ENCODE measurements at places on chromosomes 7 and 10. TPM values are rescaled to one million over a fixed set of nuclear protein-coding genes. Genes with fewer than 3 reads are reported as not detected.

ZDHHC4 gene
- 83.4 TPM for total RNA-seq

GRCh38 chr7:71308096-71308495, 176.2 kb downstream of the GALNT17 start:
- H3K4me1 ChIP-seq = peaks cover 2% of the 10 kb centered on the region
- H3K36me3 ChIP-seq = no peaks in the 10 kb centered on the region
- no peak overlapping the region for H3K27ac ChIP-seq
- no peak for DNase-seq

DNA sequence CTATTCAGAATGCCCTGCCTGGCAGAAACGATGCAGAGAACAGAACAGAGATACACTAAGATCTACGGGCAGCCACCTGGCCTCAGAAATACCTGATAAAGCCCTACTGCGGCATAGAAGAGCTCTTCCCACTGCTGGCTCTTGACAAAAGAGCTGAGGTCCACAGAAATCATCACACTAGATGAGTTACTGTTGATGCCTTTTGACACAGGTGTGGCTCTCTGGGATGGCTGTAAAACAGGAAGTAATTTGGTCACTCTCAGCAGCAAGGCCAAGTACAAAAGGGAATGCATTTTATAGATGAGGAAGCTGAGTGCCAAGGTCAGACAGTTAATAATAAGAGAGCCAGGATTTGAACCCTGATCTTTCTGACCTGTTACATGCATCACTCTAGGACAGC, 35.0 kb upstream of the ACSL5 start:
- H3K27me3 ChIP-seq = peaks cover 13% of the 10 kb centered on the region
- no peak overlapping the region for H3K27ac ChIP-seq
- H3K36me3 ChIP-seq = no peaks in the 10 kb centered on the region
- no peak overlapping the region for H3K4me3 ChIP-seq
- peaks cover 2% of the 10 kb centered on the region for H3K4me1 ChIP-seq

GRCh38 chr7:51114501-51114900, 202.1 kb downstream of the COBL start:
- no peak overlapping the region for H3K27ac ChIP-seq
- H3K27me3 ChIP-seq = no peaks in the 10 kb centered on the region
- H3K4me3 ChIP-seq = no peak overlapping the region
- H3K36me3 ChIP-seq = peaks cover 3% of the 10 kb centered on the region
- DNase-seq = no peak

- H3K27ac ChIP-seq = no peak overlapping the region
- DNase-seq = no peak
- no peak overlapping the region for H3K4me3 ChIP-seq
- H3K4me1 ChIP-seq = no peaks in the 10 kb centered on the region
- H3K36me3 ChIP-seq = no peaks in the 10 kb centered on the region
- no peaks in the 10 kb centered on the region for H3K27me3 ChIP-seq
These were observed 206.1 kb downstream of the CHRM2 start for GRCh38 chr7:137074391-137075030.

DNA sequence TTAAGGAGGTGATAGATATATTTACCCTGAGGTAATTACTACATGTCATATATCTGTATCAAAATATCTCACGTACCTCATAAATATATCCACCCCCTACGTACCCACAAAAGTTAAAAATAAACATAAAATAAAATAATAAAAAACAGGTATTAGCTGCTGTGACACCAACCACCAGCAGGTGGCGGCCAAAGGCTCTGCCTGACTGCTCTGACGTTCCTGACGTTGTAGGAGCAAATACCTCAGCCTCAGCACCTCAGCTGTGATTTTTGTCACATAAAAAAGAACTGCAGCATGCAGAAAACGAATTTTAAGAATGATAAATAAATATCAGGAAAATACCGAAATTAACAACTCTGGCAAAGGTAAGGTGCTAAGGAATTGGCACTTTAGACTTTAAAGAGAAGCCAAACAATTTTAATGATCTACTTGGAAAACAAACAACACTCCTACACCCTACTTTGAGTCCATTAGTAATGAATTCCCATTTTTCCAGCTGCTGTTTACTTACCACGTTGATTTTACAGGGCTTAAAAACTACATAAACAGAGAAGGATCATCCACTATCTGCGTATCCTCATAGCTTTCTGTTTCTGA, 125.4 kb upstream of the TARP start:
- peaks cover 4% of the 10 kb centered on the region for H3K4me1 ChIP-seq
- peak; percentile 28 for DNase-seq
- no peak overlapping the region for H3K27ac ChIP-seq

TFAM gene
- total RNA-seq = 60.7 TPM

- DNase-seq = no peak
- H3K4me1 ChIP-seq = peaks cover 8% of the 10 kb centered on the region
- H3K36me3 ChIP-seq = peaks cover 5% of the 10 kb centered on the region
- H3K27me3 ChIP-seq = no peaks in the 10 kb centered on the region
- H3K27ac ChIP-seq = no peak overlapping the region
These were observed 401.6 kb downstream of the MAGI2 start for GRCh38 chr7:79051915-79052314.

DNA sequence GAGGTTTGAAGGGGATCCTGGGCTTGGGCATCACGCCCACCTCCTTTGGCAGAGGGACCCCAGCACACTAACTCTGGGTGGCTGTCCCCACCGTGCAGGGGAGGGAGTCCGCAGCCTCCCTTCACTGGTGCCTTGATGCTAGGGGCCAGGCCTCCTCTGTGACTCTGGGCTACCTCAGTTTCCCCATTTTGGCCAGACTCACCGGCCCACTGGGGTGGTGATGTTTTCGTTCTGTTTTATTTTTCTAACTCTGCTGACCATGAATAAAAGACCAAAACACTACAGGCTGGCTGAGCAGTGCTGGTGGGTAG, 503 bp upstream of the TRIP6 start:
- H3K4me1 ChIP-seq = peaks cover 7% of the 10 kb centered on the region
- peak overlapping the region; percentile 93 for H3K4me3 ChIP-seq
- peaks cover 11% of the 10 kb centered on the region for H3K36me3 ChIP-seq
- no peak for DNase-seq
- H3K27me3 ChIP-seq = no peaks in the 10 kb centered on the region

DNA sequence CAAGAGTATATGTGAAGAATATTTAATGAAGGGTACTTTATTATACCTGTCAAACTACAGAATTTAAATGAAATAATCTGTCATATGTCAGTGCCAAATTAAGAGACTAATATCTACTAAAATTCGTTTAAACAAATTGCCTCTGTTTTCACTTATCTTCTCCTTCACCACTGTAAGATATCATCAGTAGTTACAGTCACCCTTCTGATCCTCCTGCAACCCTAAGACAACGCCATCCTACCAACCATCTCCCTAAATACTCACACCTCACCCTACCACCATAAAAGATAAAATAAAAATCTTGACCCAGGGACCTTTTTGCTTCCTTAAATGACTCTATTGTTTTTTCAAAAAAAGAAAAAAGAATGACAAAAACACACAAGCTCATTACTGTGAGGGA, 20.8 kb downstream of the EZH2 start:
- peak overlapping the region; percentile 78 for H3K27ac ChIP-seq
- H3K4me1 ChIP-seq = peaks cover 37% of the 10 kb centered on the region
- DNase-seq = no peak
- peaks cover 4% of the 10 kb centered on the region for H3K36me3 ChIP-seq
- peak overlapping the region; percentile 11 for H3K4me3 ChIP-seq
- no peaks in the 10 kb centered on the region for H3K27me3 ChIP-seq

OR6B1 gene
- not detected for total RNA-seq

SLC16A9 gene
- 13.7 TPM for total RNA-seq

DNAH11 gene
- 1.6 TPM for total RNA-seq

CTAGE4 gene
- total RNA-seq = 6.9 TPM

DNA sequence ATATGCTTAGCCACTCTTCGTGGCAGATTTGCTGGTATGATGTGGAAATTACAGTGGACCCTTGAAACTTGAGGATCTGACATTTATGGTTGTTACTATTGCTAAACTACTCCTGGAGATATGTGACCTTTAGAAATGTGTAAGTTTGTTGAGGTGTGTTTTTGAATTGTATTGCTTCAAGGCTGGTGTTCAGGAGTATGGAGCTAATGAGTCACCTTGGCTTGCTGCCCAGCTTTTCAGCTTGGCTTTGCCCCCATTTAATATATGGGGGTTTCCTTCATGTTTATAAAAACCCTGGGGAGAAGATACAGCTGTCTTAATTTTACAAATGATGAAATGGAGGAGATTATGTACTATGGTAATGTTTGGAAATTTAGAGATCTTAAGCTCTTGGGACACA, 11.6 kb downstream of the HBP1 start:
- peaks cover 17% of the 10 kb centered on the region for H3K36me3 ChIP-seq
- no peak for DNase-seq
- no peaks in the 10 kb centered on the region for H3K27me3 ChIP-seq
- H3K4me1 ChIP-seq = no peaks in the 10 kb centered on the region
- H3K4me3 ChIP-seq = no peak overlapping the region

HABP2 gene
- total RNA-seq = 112 TPM

DNA sequence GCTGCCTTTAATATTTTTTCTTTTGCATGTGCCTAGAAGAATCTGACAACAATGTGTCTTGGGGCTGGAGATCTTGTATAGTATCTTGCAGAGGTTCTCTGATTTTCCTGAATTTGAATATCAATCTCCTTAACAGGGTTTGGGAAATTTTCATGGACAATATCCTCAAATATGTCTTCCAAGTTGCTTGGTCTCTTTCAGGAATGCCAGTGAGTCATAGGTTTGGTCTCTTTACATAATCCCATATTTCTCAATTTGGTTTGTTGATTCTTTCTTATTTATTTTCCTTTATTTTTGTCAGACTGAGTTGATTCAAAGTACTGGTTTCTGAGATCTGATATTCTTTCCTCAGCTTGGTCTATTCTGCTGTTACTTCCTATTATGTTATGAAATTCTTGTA, 208.7 kb upstream of the GLI3 start:
- no peak overlapping the region for H3K27ac ChIP-seq
- no peaks in the 10 kb centered on the region for H3K4me1 ChIP-seq
- peaks cover 9% of the 10 kb centered on the region for H3K27me3 ChIP-seq
- no peak overlapping the region for H3K4me3 ChIP-seq
- H3K36me3 ChIP-seq = no peaks in the 10 kb centered on the region

CYP26A1 gene
- 3.4 TPM for total RNA-seq

- DNase-seq = no peak
- H3K4me3 ChIP-seq = no peak overlapping the region
These were observed 78.2 kb downstream of the MYL10 start for GRCh38 chr7:101550641-101551541.

GRCh38 chr10:109886781-109887140, 36.5 kb downstream of the XPNPEP1 start:
- H3K4me1 ChIP-seq = peaks cover 4% of the 10 kb centered on the region
- no peak overlapping the region for H3K4me3 ChIP-seq
- DNase-seq = no peak
- no peaks in the 10 kb centered on the region for H3K27me3 ChIP-seq
- no peak overlapping the region for H3K27ac ChIP-seq

GRCh38 chr10:78255214-78255613, 221.6 kb downstream of the RPS24 start:
- no peak overlapping the region for H3K27ac ChIP-seq
- H3K4me3 ChIP-seq = no peak overlapping the region
- H3K36me3 ChIP-seq = no peaks in the 10 kb centered on the region
- no peak for DNase-seq
- peaks cover 16% of the 10 kb centered on the region for H3K4me1 ChIP-seq

SLC18A2 gene
- 0.20 TPM for total RNA-seq
